A549 treated with CpdA at 1 μM for 4 hours (cell line): ENCODE measurements at places on chromosomes 2 and 18. TPM values are rescaled to one million over a fixed set of nuclear protein-coding genes. Genes with fewer than 3 reads are reported as not detected.

HOXD12 gene
- total RNA-seq: not detected in 5 replicates

TSPYL6 gene
- not detected in 5 replicates for total RNA-seq

ST8SIA5 gene
- total RNA-seq: 0.03 TPM in 1 of 5 replicates, not detected in the others

SOWAHC gene
- total RNA-seq: 16.3 to 18.9 TPM (median 17.6 TPM) in 5 replicates

SLC39A10 gene
- total RNA-seq: 15.0 to 25.5 TPM (median 22.4 TPM) in 5 replicates

RFTN2 gene
- total RNA-seq: not detected in 5 replicates

GCG gene
- not detected in 5 replicates for total RNA-seq

CPLX4 gene
- total RNA-seq: not detected in 5 replicates

POTEC gene
- not detected in 5 replicates for total RNA-seq

AQP12A gene
- total RNA-seq: not detected in 5 replicates

CROCC2 gene
- not detected in 5 replicates for total RNA-seq

ITGA6 gene
- total RNA-seq: 37.1 to 48.4 TPM (median 43.9 TPM) in 5 replicates

HNMT gene
- total RNA-seq: 0.38 to 1.8 TPM (median 0.68 TPM) in 5 replicates

ZEB2 gene
- 3.4 to 8.1 TPM (median 4.6 TPM) in 5 replicates for total RNA-seq

GREB1 gene
- total RNA-seq: 2.4 to 3.1 TPM (median 2.6 TPM) in 5 replicates

UCN gene
- 0.96 to 2.3 TPM (median 1.5 TPM) in 5 replicates for total RNA-seq

SERPINB13 gene
- total RNA-seq: not detected in 5 replicates

MC5R gene
- total RNA-seq: not detected in 5 replicates

KCNJ13 gene
- total RNA-seq: not detected in 5 replicates

FER1L5 gene
- not detected in 5 replicates for total RNA-seq

CD8B2 gene
- not detected in 5 replicates for total RNA-seq
